ENCODE measurements at places on chromosomes 4 and X.

DNA sequence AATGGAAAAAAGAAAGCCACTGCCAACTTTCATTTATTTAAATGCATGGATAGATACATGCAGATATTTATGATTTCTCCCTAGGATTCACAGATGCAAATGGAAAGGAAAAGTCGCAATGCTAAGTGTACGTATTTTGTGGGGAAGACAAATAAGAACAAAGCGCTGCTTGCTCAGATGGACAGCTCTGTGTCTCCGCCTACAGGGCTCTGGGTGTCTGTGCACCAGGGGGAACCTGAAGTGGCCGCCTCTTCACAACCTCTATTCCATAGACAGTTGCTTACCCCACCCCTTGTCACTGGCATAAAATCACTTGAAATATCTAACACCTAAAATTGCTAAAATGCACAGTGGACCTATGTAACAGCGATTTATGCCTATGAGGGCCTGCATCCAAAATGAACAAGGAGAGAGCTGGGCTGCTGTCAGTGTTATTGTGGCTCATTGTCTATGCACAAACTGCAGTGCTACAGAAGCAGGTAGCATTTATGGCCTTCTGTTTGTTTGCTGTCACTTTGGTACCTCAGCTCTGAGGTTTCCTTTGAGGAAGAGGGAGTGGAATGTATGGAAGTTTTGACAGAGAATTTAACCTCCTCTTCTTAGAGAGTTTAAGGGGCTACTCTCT lies 58.6 kb upstream of the PAGE1 start:
- no peak for DNase-seq

DNA sequence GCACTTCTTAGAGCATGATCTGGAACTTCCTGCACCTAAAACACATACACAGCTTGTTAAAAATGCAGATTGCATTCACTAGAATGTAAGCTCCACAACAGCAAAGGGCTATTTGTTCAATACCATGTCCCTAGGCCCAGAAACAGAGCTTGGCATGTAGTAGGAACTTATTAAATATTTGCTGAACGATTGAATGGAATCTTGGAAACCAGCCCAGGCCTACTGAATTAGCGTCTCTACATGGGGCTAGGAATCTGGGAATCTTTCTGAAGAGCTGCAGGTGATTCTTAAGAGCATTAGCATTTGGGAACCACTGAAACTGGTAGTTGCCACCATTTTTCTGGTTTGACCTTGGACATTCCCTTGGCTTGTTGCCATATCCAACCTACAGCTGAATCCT lies 234.1 kb downstream of the STIM2 start:
- DNase-seq = no peak

DNA sequence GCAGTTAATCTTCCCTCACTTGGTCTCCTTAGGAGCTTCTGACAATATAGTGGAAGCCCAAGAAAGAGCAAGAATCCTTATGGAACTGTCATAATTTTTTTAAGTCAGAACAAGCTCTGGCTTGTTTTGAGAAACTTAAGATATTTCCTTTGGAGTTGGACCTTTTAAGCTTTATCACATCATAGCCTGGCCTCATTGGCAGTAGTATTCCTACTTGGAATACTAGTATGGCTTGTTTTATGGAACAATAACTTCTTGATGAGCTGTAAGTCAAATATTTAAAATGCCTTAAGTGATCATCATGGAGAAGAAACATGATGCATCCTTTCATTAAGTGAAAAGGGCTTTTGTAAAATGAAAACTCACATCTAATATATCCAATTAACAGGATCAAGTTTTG lies 78.0 kb upstream of the NRK start:
- DNase-seq = no peak

DNA sequence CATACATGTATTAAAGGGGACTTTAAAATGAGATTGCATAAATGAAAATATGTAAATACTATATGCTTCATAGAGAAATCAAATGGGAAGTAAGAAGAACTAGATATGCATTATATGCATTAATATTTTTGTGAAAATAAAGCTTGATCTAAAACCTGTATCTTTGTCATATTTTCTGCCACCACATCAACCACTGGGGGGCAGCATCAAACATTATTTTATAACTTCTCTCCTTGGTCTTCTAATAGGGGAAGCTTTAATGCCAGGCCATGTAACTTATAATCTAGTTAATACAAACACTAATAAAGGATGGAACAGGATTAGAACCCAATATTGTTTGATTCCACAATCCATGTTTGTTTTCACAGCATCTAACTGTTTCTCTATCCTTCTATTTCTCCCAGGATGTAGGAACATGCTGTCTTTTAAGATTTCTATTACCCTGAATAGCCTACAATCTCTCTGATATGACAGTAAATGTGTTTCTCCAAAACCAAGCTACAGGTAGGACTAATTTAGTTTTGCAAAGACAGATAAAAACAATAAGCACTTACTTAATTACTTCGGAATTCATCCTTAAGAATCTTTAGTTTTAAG lies 10.0 kb downstream of the QRFPR start:
- no peak for DNase-seq

DNA sequence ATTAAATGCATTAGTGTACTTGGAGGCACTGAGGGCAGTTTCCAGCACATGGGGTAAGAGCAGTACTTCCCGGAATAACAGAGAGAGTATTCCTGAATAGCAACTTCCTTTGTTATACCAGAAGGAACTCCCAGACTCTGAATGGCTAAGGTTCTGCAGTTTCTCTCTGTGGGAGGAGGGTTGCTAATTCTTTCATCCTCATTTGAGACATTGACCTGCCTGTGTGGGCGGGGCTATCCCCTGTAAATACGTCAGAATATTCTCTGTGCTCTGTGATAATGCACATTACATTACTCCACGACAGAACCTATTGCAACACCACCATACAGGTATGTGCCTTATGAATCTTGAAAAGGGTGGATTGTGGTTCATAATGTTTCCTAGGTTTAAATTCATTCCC lies 52.7 kb downstream of the SPINK2 start:
- no peak for DNase-seq

DNA sequence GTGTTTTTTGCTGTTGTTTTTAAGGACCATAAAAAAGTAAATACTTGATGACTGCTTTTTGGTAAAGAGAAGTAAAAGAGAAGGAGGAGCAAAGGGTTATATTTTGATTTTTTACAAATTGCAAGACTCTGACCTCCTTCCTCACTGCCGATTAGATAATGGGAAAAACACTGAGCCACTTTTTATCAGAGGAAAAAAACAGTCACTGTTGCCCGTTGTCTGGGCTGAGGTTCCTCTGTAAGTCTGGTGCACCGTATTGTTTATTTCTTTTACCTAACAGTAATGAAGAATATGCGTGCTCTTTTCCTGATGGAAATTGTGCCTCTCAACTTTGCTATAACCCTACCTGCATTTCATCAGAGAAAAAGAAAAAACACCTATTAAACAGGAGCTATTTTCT lies 178.7 kb upstream of the EMCN start:
- DNase-seq = no peak

GRCh38 chr4:122700178-122700725 lies 32.3 kb upstream of the BBS12 start:
- no peak for DNase-seq

DNA sequence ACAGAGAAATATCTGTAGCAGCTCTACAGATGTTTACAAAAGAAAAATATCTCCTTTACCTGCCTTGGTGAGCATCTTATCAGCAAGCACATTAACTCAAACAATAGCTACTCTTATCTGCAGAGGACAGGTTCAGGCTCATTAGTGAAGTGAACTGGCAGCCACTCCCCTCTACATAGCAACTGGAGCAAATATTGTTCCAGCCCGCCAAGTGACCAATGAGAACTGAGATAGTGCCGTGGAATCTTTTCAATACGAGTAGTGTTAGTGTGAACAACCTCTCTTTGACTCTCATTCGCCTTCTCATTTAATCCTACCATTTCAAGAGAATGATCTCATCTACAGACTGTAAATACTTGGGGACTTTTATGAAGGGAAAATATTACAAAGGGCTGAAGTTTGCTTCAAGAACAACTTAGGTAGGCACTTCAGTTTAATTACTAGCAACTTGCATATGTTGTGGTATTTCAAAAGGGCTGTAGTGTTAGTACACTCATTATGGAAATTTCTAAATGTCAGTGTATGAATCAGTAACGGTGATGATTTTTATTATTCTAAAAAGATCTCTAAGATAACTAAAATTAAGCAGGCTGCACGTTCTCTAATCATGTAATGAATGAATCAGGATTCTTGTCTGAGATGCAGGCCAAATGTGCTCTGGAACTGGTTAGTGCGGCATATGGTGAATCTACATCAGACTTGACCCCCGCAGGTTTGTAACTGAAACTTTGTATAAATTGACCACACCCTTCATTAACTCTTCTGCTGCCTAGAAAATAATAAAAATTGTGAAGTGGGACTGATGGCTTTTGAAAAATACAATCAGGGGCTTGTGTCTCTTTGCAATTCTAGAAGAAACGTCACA lies 72.4 kb downstream of the PALLD start:
- peak; percentile 86 for DNase-seq

DNA sequence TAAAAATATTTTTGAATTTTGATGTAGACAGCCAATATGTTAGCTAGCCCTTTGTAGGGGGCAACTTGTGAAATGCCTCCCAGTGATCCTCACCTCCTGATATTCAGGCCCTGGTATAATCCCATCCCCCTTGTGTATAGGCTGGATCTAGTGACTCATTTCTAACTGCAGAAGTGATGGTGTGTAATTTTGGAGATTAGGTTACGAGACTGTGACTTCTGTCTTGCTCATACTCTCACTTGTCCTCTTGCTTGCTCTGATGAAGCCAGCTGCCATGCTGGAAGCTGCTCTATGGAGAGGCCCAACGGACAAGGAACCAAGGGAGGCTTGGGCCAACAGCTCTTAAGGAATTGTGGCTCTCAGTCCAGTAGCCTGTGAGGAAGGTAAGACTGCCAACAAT lies 61.7 kb downstream of the GPR82 start:
- DNase-seq = no peak

DNA sequence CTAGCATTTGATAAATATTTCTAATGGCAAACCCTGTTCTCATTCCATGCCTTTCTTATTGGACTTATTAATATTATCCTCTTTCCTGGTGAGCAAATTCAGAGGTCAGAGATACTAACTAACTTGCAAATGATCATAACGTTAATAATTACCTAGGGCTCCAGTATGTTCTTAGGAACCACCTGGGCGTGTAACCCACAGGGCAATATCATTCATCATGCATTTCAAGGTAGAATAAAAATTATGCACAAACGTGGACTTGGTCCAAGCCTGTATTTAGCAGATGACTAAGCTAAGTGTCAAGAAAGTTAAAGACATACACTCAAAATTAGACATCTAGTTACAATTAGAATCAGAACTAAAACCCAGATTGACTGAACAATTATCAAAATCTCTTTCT lies 850.1 kb downstream of the TRIML1 start:
- DNase-seq = no peak

DNA sequence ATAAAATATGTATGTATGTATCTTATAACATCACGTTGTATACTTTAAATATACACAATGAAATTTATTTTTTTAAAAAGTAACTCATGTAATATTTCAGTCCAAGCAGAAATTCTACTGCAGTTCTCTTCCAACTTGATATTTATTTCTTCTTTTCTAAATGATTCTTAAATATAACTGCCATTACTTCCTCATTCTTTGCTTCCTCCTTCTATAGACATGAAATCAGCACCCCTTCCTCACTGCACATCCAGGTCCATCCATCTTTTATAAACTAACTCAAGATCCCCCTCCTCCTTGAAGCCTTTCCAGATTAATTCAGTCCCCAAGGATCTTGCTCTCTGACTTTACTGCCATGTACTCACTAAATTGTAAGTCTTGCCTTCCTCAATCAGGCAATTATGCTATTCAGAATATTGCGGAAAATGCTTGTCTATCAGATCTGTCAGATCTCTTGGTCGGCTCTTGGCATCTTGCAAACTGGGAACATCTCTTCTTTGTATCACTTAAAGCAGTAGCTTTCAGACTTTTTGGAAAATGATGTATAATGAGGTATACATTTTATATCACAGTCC lies 3.7 kb downstream of the GPRIN3 start:
- no peak for DNase-seq

GRCh38 chr4:128228845-128229795 lies 58.5 kb downstream of the PGRMC2 start:
- DNase-seq = peak; percentile 96

GRCh38 chr4:153468587-153468986 lies 2.4 kb downstream of the TMEM131L start:
- DNase-seq = no peak

DNA sequence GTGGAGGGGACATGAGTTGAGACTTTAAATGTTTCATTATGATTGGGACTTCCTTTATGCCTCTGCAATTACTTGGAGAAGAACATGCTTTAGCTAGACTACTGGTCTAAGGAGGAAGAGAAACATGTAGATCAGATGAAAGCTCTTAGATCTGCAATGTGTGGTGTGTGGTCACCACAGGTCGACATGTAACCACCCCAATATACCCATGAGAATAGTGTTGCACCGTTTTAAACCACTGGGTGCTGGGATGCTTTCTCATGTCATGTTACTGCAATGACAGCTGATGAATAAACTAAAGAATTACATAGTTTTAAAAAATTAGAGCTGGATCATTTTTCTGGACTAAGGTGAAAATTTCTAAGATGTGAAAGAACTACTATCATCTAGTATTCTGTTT lies 1039.7 kb downstream of the RAPGEF2 start:
- no peak for DNase-seq

DNA sequence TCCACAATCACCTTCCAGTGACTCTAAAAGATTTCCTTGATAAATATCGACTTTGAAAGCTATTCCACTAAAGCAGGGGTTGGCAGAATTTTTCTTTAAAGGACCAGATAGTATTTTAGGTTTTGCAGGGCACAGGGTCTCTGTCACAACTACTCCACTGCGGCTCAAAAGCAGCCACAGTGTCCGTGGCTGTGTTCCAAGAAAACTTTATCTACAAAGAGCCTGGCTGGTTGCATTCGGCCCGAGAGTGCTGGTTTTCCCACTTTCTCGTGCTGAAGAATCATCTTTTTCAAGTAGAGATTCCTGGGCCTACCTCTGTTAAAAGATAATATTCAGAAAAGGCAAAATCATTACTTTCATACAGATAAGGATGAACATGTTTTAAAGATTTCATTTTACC lies 55.6 kb downstream of the TSPAN7 start:
- DNase-seq = no peak

DNA sequence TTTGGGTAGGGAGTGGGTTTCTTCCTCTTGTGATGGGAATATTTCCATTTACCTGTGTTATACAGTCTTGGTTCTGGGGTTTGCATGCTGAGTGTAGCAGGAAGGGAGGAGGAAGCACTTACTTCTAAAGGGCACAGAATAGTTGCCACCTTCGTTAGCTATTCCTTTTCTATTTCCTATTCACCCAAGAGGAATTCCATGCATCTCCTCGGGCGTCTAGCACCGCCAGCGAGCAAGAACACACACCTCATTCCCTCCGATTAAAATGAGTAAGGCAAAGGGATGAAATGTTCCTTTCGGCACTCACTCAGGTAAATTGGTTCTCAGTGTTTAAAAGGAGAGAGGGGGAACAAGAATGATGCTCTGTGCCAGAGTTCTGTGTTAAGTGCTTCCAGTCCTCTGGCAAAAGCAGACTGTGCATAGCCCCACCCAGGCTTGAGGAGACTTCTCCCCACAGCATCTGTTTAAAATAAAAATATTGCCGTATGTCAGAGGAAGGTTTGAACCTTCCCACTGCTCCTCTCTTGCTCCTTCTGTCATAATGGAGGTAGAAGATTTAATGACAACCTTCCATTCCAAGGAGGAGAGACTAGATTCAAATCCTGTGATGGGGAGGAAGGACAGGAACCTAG lies 351.4 kb downstream of the PTTG2 start:
- no peak for DNase-seq

- peak; percentile 7 for DNase-seq
These were observed at the start of gene ANK2 for GRCh38 chr4:113049421-113050370. TSS of gene ANK2 (plus strand) at chr4:113049653. CDS start at chr4:113049729, 76 bp downstream.

- DNase-seq = no peak
These were observed 95.9 kb upstream of the RPS6KA3 start for GRCh38 chrX:20362268-20363267.

All from DMS 273 treated with DMSO at 0.1 percent for 48 hours (cell line).